ENCODE measurements at places on chromosomes 6 and 20. TPM values are rescaled to one million over a fixed set of nuclear protein-coding genes. Genes with fewer than 3 reads are reported as not detected.

The KIAA1755 gene
- 50.2 TPM for total RNA-seq

GRCh38 chr6:160421854-160422253 lies 73.7 kb downstream of the SLC22A3 start:
- DNase-seq: no peak

GRCh38 chr20:61683721-61684120 lies 382.0 kb downstream of the TAF4 start:
- no peak for DNase-seq

The APOM gene
- 4.0 TPM for total RNA-seq

GRCh38 chr20:347317-347639 lies 367 bp downstream of the NRSN2 start:
- DNase-seq: no peak

- no peak for DNase-seq
These were observed 25.3 kb downstream of the TRAF3IP2 start for GRCh38 chr6:111580401-111580800.

DNA sequence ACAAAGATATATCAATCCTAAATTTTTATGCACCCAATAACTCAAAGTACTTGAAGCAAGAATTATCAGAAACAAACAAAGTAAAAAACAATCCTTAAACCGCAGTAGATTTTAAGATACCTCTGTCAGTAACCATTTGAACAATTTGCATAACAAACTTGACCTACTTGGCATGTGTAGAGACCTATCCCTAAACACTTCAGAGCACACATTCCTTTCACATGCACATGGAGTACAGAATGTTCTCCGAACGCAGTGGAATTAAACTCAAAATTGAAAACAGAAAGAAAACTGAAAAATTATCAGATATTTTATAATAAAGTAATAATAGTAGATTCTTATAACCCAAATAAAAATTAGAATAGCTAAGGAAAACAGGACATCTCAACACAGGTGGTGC lies 162.6 kb upstream of the THBS2 start:
- DNase-seq: no peak

GRCh38 chr6:139027620-139028182 lies 844 bp upstream of the ABRACL start:
- DNase-seq: no peak

The TCF21 gene
- not detected for total RNA-seq

GRCh38 chr6:39170860-39171259 lies 55.9 kb upstream of the SAYSD1 start:
- DNase-seq: no peak

DNA sequence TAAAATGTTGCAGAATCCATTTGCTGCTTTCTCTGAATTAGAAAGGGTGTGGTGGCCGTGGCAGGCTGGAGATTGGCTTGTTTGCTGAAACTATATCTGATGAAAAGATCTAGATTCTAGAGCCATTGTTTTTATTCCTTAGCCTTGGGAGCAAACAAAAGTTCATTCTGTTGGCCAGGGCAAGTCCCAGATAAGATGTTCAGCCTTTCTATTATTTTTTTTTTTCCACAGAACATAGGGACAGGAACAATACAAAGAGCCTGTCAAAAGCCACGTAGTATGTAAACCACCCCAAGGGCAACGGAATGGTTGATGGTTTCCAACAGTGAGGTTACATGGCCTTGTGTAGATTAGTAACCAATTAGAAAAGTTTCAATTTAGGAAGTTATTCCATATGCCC lies 119.9 kb upstream of the SLC22A16 start:
- DNase-seq: no peak

The ESF1 gene
- total RNA-seq: 11.8 TPM

DNA sequence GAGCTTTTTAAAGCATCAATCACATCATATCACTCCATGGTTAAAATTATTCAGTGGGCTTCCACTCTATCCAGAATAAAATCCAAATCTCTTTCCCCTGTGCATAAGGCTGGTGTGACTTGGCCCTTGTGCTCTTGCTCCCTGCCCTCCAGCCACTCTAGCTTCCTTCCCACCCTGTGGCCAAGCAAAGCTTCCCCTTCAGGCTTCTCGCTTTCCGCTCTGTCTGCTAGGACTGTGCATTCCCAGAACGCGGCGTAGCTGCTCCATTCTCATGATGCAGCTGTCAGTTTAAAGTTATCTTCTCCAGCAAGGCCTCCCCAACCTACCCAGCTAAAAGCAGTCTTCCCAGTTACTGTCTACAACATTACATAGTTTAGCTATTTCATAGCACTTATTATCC lies 19.4 kb upstream of the KCNK16 start:
- no peak for DNase-seq

The DBNDD2 gene
- 37.4 TPM for total RNA-seq

The GGTLC1 gene
- total RNA-seq: not detected

GRCh38 chr6:43295456-43295855 lies 2.6 kb upstream of the SLC22A7 start:
- no peak for DNase-seq

The ADGRF1 gene
- not detected for total RNA-seq

The ABHD16B gene
- total RNA-seq: not detected

The HLA-F gene
- total RNA-seq: 11.4 TPM

DNA sequence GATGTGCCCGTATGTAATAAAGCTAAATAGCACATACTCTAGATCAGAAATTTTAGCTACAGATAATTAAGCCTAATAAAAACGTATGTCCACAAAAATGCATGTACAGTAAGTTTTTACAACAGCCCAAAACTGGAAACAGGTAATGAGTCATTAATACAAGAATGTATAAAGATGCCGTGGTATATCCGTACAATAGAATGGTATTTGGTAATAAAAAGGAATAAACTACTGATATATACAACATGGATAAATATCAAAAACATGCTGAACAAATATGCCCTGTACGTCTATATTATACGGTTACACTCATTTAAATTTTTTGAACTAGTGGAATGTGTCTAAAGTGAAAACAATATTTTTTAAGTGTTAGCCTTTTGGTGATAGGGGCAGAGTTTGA lies 128.2 kb upstream of the ADGRB3 start:
- no peak for DNase-seq

The SHLD1 gene
- 4.1 TPM for total RNA-seq

GRCh38 chr20:37479925-37480691 lies 40.9 kb upstream of the NNAT start:
- no peak for DNase-seq
